ENCODE measurements at places on chromosomes 5 and 9.

GRCh38 chr5:75260708-75261107 lies 24.0 kb upstream of the ANKRD31 start:
- H3K27ac ChIP-seq = no peak overlapping the region
- DNase-seq = no peak

DNA sequence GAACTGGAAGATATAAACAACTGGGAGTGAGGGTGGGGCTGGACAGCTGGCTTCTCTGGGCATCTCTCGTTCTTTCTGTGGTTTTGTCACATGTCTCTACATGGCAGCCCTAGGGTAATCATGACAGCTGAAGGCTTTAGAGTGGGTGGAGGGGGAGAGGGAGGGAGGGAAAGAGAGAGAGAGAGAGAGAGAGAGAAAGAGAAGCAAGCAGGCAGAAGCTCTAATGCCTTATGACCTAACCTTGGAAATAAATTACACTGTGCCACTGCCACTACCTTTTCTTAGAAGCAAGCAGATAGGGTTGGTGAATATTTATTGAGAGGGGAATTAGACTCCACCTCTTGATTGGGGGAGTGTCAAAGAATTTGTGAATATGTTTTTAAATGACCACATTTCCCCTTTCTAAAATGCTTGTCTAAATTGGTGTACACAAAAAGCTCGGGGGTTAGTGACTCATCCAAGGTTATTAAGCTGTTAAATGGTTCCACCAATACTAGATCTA lies 2.6 kb upstream of the DAPK1 start:
- no peaks in the 10 kb centered on the region for H3K4me1 ChIP-seq
- H3K27me3 ChIP-seq = peaks cover 9% of the 10 kb centered on the region
- no peak for DNase-seq
- no peak overlapping the region for H3K4me3 ChIP-seq
- H3K27ac ChIP-seq = no peak overlapping the region

GRCh38 chr5:88707216-88707965 lies 175.6 kb downstream of the MEF2C start:
- H3K4me3 ChIP-seq = no peak overlapping the region
- H3K27me3 ChIP-seq = peaks cover 2% of the 10 kb centered on the region
- no peak for DNase-seq
- H3K4me1 ChIP-seq = no peaks in the 10 kb centered on the region
- no peaks in the 10 kb centered on the region for H3K36me3 ChIP-seq

GRCh38 chr5:95668728-95669127 lies 14.1 kb downstream of the SPATA9 start:
- H3K4me1 ChIP-seq = peaks cover 3% of the 10 kb centered on the region
- DNase-seq = no peak
- H3K27me3 ChIP-seq = no peaks in the 10 kb centered on the region
- H3K4me3 ChIP-seq = no peak overlapping the region
- H3K36me3 ChIP-seq = no peaks in the 10 kb centered on the region

GRCh38 chr5:52876456-52876855 lies 88.7 kb downstream of the ITGA1 start:
- no peaks in the 10 kb centered on the region for H3K36me3 ChIP-seq
- no peaks in the 10 kb centered on the region for H3K4me1 ChIP-seq
- no peak overlapping the region for H3K27ac ChIP-seq
- H3K4me3 ChIP-seq = no peak overlapping the region
- H3K27me3 ChIP-seq = peaks cover 17% of the 10 kb centered on the region

GRCh38 chr9:37555786-37556185 lies 20.4 kb downstream of the FBXO10 start:
- H3K4me1 ChIP-seq = peaks cover 16% of the 10 kb centered on the region
- DNase-seq = no peak
- peaks cover 17% of the 10 kb centered on the region for H3K36me3 ChIP-seq
- no peak overlapping the region for H3K27ac ChIP-seq
- H3K4me3 ChIP-seq = no peak overlapping the region
- no peaks in the 10 kb centered on the region for H3K27me3 ChIP-seq

DNA sequence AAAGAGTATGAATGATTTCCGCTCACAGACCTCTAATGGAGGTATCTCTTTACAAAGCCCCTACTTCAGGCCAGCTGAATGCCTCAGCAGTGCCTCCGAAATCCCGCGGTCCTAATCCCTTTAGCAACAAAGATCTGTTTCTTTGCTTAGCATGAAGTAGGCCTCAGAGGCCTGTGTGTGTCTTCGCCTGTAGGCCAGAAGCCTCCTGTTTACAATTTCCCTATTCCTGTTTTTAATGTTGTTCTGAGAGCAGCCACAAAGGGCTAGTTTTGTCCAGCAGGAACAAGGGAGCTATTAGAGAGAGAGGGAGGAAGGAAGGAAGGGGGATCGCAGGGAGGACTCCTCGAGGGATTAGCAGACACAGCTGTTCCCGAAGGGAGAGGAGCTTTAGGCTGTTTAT lies 166.4 kb upstream of the SPRY4 start:
- H3K27ac ChIP-seq = no peak overlapping the region
- no peaks in the 10 kb centered on the region for H3K4me1 ChIP-seq
- no peaks in the 10 kb centered on the region for H3K36me3 ChIP-seq

DNA sequence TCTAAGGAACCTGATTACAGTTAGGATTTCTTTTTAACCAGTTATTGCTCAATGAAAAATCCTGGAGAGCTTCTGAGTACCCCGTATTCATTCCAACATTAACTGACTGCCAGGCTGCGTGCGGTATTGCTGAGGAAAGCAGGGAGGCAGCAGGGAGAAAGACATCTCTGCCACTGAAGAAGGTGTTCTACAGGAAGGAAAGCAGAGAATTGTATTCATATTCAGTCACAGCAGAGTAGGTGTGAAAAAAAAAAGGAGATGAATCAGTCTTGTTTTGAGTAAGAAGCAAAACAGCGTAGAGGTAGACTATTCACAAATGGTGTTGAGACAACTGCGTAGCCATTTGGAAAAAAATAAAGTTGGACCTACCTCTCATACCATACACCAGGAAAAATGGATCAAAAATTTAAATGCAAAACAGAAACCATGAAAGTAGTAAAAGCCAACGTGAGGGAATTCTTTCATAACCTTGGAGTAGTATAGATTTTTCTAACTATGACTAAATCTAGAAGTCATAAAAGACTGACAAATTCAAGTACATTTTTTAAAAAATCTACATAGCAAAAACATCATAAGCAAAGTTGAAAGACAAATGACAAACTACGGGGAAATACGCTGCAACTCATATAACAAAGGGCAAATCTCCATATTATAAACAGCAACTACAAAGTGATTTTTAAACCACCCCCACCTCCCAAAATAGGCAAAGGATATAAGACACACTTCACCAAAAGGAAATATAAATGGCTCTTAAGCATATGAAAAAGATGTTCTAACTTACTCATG lies 9.9 kb upstream of the NR4A3 start:
- H3K27ac ChIP-seq = peak overlapping the region; percentile 24
- H3K36me3 ChIP-seq = peaks cover 4% of the 10 kb centered on the region
- H3K4me3 ChIP-seq = no peak overlapping the region
- H3K4me1 ChIP-seq = peaks cover 23% of the 10 kb centered on the region

DNA sequence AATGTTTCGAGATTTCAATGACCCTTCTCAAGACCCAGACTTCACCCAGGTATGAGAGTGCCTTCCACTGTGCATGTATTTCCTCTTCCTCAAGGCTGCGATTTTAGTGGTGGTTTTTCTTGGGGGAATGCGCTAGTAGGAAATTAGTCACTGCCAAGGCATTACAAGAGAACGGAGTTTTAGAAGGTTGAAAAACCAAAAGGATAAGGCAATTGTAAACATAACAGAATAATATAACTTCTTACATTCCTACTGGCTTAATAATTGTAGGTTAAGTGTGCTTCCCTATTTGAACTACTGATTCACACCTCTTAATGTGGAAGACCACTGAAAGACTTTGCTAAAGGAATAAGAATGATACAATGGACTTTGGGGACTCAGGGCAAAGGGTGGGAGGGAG lies 38.9 kb downstream of the ACO1 start:
- H3K27me3 ChIP-seq = no peaks in the 10 kb centered on the region
- H3K27ac ChIP-seq = no peak overlapping the region
- peaks cover 31% of the 10 kb centered on the region for H3K36me3 ChIP-seq
- H3K4me1 ChIP-seq = no peaks in the 10 kb centered on the region
- no peak overlapping the region for H3K4me3 ChIP-seq

DNA sequence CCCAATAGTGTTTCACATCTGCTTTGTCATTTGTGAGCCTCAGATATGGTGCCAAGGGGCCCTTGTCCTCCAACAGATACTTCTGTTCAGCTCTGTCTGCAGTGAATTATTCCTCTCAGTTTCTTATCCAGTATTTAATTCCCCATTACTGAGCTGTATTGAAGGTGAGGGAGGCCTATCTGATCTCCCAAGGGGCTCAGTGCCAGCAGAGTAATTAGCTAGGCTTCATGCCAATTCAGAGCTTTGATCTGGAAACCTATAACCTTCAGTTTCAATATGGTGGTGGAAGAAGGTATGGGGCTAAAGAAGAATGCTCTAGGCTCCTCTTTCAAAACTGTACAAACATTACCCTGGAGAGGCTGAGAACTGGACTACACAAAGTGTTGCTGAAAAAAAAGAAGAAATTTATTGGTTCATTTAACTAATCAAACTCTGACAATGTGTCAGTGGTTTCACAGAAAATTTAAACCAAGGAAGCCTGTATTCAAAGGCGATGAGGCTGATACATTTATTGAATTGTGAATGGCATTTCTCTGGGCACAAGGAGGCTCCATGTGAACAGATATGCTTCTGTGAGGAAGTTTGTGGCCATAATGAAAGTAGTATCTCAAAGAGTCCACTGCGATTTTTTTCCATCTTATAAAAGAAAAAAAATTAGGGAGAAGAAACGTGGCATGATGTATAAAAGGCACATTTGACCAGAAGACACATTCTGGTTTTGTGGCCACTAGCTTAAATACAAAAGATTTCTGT lies 397.8 kb downstream of the TLE4 start:
- H3K36me3 ChIP-seq = peaks cover 1% of the 10 kb centered on the region
- no peak overlapping the region for H3K4me3 ChIP-seq
- DNase-seq = no peak
- H3K27me3 ChIP-seq = peaks cover 4% of the 10 kb centered on the region
- H3K4me1 ChIP-seq = peaks cover 13% of the 10 kb centered on the region

- no peak overlapping the region for H3K27ac ChIP-seq
- no peak overlapping the region for H3K4me3 ChIP-seq
- H3K27me3 ChIP-seq = no peaks in the 10 kb centered on the region
- peaks cover 4% of the 10 kb centered on the region for H3K4me1 ChIP-seq
- DNase-seq = no peak
Measured at GRCh38 chr5:54156577-54156976, 153.8 kb downstream of the ARL15 start.

- peaks cover 3% of the 10 kb centered on the region for H3K27me3 ChIP-seq
- H3K4me3 ChIP-seq = no peak overlapping the region
- no peaks in the 10 kb centered on the region for H3K4me1 ChIP-seq
- no peak overlapping the region for H3K27ac ChIP-seq
- H3K36me3 ChIP-seq = no peaks in the 10 kb centered on the region
Measured at GRCh38 chr5:42429694-42430093, 6.5 kb downstream of the GHR start.

GRCh38 chr5:54247226-54247625 lies 63.1 kb downstream of the ARL15 start:
- peaks cover 5% of the 10 kb centered on the region for H3K4me1 ChIP-seq
- H3K27ac ChIP-seq = no peak overlapping the region
- H3K27me3 ChIP-seq = no peaks in the 10 kb centered on the region
- DNase-seq = no peak

GRCh38 chr9:72420783-72421182 lies 55.8 kb upstream of the ZFAND5 start:
- peaks cover 3% of the 10 kb centered on the region for H3K4me1 ChIP-seq
- H3K27ac ChIP-seq = no peak overlapping the region
- DNase-seq = no peak
- H3K36me3 ChIP-seq = no peaks in the 10 kb centered on the region
- H3K27me3 ChIP-seq = no peaks in the 10 kb centered on the region

GRCh38 chr9:121684381-121685145 lies 33.1 kb downstream of the DAB2IP start:
- no peak for DNase-seq
- no peak overlapping the region for H3K27ac ChIP-seq
- H3K27me3 ChIP-seq = peaks cover 15% of the 10 kb centered on the region
- H3K4me1 ChIP-seq = peaks cover 5% of the 10 kb centered on the region

- no peak for DNase-seq
- no peaks in the 10 kb centered on the region for H3K4me1 ChIP-seq
- peaks cover 7% of the 10 kb centered on the region for H3K27me3 ChIP-seq
- no peaks in the 10 kb centered on the region for H3K36me3 ChIP-seq
- no peak overlapping the region for H3K27ac ChIP-seq
Measured at GRCh38 chr5:71666321-71666720, 52.8 kb upstream of the CARTPT start.

- DNase-seq = no peak
- H3K27me3 ChIP-seq = no peaks in the 10 kb centered on the region
- H3K36me3 ChIP-seq = no peaks in the 10 kb centered on the region
- H3K27ac ChIP-seq = no peak overlapping the region
- no peaks in the 10 kb centered on the region for H3K4me1 ChIP-seq
Measured at GRCh38 chr5:9015260-9015936, 530.5 kb downstream of the SEMA5A start.

- no peaks in the 10 kb centered on the region for H3K27me3 ChIP-seq
- H3K27ac ChIP-seq = no peak overlapping the region
- DNase-seq = no peak
- no peak overlapping the region for H3K4me3 ChIP-seq
- no peaks in the 10 kb centered on the region for H3K4me1 ChIP-seq
Measured at GRCh38 chr5:15852949-15853348, 326.6 kb downstream of the MARCHF11 start.

DNA sequence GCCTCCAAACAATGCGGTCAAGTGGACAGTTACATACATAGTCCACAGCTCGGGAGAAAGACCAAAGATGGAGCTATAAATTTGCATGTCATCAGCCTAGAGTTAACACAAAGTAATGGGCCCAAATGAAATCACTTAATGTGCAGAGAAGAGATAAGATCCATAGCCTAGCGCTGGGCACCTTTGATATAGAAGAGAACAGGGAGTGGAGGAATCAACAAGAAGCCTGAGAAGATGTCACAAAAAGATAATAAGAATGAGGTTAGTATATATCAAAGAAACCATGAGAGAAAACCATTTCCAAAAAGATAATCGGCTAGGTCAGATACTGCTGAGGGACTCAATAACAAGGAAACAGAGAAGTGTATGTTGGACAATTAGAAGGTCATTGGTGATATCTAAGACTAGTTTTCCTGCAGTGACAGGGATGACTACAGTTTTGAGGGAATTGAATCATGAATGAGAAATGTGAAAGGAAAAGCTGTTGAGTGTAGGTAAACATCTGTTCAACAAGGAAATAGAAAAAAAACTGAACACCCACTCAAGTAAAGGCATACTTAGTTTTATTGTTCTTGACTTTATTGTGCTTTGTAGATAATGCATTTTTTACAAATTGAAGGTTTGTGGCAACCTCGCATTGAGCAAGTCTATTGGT lies 68.7 kb upstream of the CDH6 start:
- H3K4me3 ChIP-seq = no peak overlapping the region
- H3K36me3 ChIP-seq = no peaks in the 10 kb centered on the region
- H3K4me1 ChIP-seq = no peaks in the 10 kb centered on the region
- no peak overlapping the region for H3K27ac ChIP-seq

DNA sequence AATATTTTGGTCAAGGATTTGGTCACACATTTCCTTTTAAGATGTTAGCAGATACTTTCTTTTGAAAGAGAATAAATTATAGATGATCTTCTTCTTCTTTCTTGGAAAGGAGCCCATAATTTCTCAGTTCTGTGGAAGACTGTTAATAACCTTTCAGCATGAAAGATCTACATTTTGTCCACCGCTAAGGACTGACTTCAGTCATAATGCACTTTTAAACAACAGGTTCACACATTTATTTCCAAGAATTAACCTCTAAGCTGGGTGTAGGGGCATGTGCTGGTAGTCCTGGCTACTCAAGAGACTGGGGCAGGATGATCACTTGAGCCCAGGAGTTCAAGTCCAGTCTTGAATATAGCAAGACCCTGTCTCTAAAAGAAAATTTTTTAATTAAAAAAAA lies 93.0 kb downstream of the PRKACG start:
- peaks cover 20% of the 10 kb centered on the region for H3K4me1 ChIP-seq
- H3K27me3 ChIP-seq = no peaks in the 10 kb centered on the region
- peaks cover 17% of the 10 kb centered on the region for H3K36me3 ChIP-seq
- H3K27ac ChIP-seq = peak overlapping the region; percentile 45
